ENCODE measurements at places on chromosomes 6 and 20.

DNA sequence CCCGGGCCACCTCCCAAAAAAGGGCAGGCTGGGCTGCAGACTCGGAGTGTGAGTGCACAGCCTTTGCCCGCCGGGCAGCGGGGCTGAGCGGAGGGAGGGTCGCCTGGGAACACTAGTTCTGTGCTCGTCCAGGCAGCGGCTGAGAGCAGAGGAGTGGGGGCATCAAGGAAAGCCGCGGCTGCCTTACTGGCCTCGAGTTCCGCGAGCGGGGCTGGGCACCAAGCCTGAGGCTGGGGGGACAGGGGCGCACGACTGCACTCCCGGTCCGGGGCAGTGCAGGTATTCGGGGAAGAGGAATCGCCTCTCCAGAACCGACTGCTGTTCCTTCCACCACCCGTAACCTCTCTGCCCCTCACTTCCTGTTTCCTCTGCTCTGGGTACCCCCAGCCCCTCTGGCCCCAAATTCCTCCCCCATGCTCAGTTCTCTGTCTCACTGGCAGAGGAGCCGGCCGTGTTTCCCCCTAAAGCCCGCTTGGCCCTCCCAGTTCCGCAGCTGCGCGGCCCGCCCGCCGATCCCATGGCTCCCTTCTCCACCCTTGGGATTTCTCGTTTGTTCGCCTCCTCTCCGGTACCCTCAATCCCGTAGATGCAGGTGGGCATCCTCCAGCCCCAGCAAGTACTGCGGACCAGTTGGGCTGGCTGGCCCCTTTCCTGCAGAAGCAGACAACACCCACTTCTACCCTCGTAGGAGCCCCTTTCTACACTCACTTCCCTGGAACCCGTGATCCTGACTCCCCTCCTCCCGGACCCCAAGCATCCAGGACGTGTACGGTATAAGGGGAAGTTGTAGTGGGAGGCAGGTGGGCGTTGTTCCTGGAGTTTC is 5.1 kb downstream of the RING1 start:
- no peak for DNase-seq

- DNase-seq, result no peak
Measured at GRCh38 chr20:54019585-54019984, 50.8 kb downstream of the BCAS1 start.

DNA sequence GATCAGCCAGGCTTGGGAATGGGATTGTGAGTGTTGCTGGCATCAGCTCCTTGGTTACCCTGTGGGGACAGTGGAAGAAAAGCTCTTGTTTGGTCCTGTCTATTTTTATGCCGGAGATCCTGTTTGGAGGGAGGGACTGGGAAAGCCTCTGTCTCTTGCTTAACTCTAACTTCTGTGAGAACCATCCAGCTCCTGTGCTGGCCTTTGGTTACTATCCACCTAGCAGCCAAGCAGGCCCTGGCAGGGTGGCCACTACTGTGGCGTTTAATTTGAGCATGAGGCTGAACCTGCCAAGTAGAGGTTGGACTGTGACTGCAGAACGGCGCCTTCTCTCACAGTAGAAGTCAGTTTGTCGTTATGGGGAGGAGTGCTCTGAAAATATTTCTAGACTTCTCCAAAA is 193.3 kb downstream of the UTRN start:
- no peak for DNase-seq

GRCh38 chr6:14641423-14642135 is 524.0 kb downstream of the CD83 start:
- DNase-seq, result no peak

DNA sequence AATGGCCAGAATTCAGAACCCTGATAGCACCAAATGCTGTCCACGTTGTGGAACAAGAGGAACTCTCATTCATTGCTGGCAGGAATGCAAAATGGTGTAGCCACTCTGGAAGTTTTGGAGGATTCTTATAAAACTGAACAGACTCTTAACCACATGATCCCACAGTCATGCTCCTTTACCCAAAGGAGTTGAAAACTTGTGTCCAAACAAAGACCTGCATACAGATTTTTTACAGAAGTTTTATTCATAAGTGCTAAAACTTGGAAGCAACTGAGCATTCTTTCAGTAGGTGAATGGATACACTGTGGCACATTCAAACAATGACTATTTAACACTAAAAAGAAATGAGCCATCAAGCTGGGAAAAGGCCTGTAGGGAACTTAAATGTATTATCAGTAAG is 32.5 kb downstream of the PREP start:
- DNase-seq, result no peak

DNA sequence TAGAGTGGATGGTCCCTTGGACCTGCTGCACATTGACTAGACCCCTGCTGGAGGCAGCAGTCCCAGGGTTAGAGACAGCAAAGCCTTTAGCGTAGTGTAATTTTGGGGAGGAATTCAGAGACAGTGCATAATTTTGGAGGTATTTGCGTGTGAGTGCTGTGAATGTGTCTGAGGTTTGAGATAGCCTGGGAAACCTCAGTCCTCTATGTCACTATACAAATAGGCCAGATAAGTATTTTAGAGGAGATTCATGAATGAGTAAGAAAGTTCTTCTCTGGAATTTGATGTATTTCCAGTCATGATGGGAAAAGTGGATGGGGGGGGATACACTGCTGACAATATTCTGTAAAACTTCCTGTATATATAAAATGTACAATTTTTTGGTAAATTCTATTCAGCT is 25.8 kb upstream of the MTRF1L start:
- DNase-seq, result no peak

DNA sequence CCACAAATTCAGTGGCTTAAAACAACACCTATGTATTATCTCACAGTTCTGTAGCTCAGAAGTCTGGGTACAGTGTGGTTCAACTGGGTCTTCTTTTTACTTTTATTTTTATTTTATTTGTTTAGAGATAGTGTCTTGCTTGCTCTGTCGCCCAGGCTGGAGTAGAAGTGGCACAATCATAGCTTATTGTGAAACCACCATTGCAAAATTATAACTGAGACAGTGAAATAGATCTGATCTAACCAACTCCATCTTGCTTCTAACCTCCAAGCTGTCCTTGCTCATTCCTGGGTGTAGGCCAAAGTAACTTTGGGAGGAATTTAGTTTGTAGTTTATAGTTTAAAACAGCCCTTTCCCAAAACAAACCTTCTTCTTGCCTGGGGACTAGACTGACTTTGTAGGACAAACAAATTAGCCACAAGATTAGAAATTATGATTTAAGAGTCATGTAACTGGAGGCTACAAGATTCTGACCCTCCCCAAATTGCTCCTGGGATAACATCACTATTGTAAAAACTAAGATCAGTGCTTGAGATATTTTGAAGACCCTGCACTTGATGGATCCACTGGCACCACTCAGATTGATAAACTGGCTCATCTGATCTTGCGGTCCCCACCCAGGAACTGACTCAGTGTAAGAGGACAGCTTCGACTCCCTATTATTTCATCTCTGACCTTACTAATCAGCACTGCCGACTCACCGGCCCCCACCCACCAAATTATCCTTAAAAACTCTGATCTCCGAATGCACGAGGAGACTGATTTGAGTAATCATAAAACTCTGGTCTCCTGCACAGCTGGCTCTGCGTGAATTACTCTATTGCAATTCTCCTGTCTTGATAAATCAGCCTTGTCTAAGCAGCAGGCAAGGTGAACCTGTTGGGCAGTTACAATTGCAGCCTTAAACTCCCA is 193.4 kb upstream of the CDYL start:
- no peak for DNase-seq

DNA sequence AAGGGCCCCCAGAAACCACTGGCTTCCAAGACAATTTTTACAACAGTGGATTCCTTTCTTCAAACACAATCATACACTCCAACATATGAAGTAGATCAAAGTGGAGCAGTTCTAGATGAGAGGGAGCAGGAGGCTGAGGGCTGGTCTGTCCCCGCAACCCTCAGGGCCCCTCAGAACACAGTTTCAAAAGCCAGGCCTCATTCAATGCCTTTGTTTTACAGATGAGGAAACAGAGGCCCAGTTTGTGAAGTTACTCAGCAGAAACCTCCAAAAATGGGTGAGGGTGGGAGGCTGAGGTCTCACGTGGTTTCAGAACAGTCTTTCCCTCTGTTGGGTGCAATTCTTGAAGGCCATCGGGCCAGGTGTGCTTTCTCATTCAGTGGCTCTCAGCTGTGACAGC is 134.9 kb downstream of the SCML4 start:
- no peak for DNase-seq

DNA sequence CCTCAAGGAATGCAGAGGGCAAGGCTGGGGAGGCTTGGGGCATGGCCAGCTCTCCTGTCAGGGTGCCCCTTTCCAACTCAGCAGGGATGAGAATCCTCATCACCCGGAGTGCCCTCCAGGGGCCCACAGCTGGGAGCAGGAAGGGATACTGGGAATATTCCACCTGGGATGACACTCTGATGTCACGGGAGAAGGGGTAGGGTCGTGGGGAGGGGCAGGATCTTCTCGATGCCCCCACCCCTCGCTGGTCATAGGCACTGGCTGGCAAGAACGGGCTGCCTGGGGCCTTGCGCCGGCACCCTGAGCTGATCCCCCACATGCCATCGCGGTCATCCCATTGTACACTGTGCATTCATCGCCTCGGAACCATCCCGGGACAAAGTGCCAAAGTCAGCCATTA is 10.6 kb upstream of the NXT1 start:
- DNase-seq, result no peak
